Hindlimb muscle (tissue), 1 donor: ENCODE measurements at places on chromosomes 3 and 15. TPM values are rescaled to one million over a fixed set of nuclear protein-coding genes. Genes with fewer than 3 reads are reported as not detected.

DNA sequence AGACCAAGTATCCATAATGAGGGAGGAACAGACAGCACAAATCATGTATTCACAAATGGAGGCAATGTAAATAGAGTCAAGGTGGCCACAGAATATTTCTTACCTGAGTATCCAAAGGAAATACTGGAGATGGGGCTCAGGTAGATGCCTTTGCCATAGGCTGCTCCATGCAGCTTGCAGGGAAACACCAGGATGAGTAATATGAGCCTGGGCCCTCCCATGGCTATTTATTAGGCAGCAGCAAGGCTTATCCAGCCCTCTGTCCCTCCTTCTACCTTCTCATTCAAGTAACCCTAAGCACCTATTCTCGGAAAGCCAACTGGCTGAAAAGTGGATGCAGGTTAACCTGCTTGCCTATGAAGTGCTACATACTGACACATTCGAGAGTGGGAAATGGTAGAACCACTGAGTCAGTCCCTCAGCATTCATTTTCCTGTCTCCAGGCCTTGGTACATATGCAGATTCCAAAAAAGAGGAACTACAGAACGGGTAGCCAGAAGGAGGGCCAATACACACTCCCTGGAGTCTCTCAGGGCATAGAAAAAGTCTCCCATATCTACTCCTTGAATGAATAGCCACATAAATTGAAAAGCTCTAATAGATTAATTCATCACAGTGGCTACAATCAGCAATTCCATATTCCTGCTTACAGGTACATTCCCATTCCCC is 18.3 kb upstream of the PKM start:
- DNase-seq: no peak

The NPHP3 gene
- polyA plus RNA-seq: 36.1 TPM

The SLTM gene
- polyA plus RNA-seq: 62.9 TPM

The GOLGA8J gene
- polyA plus RNA-seq: 0.52 TPM

DNA sequence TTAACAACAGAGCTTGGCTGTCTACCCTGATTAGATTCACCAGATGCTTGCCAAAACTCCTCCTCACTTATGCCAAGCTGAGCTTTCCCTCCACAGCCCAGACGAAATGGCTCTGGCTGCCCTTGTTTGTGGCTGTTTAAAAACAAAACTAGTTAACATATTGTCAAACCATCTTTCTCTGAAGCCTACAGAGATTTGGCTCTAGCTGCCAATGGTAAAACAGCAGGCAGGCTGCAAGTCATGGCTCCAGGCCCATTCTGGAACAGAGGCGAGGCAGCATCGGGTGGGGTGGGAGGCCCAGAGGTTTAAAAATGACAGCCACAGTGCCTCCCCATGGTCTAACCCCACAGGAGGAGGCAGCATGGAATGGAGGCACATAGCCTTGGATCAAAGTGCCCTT is 75.9 kb downstream of the SCN5A start:
- DNase-seq: no peak

DNA sequence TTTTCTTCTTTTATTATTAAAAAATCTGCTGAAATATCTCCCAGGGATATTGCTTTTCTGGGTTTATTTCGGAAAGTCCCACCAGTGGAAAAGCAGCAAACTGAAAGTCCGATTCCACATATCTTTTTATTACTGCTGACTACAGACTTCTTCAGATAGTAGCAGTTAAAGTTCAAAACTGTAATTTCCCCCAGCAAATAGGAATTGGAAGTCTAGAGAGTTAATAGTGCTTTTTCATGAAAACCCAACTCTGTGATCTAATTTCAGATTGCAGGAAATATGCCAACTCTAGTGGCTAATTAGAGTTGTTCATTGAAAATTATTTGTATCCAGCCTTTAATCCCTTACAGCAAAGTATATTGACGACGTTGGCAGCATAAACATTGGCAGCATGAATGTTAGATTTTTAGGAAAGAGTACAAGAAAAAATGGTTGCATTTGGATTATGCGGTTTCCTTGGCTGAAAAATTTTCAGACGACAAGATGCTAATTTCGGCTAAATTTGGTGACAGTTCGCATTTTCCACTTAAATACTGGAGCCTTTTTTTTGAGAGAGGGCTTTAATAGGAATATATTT is 472.9 kb upstream of the CBLB start:
- no peak for DNase-seq

The RFTN1 gene
- polyA plus RNA-seq: 22.2 TPM

DNA sequence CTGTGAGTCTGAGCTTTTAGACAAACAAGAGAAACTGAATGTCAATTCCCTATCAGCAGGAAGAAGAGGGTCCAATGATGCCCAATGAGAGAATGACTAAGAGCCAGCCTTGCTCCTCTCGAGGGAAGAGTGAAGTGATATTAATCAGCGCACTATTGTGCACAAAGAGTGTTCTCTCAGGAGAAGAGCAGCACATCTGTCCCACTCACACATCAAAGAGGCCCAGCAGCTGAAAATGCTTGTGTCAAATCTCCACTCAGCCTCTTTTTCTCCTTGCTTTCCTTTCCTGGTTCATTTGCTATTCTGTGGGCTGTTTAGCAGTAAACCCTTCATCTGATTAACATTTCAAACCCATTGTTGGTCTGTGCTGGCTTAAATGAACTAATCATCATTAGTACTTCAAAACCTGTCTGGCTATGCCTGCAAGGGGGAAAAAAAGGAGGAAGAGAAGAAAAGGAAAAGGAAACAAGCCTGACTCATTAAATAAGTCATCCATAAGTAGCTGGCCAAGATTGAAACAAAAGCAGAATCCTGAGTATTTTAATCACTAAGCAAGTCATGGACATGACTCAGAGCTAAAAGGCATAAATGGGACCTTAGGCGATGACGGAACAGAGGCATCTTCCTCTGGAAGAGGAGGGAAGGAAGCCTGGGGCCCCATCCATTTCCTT is 912.7 kb downstream of the TUSC7 start:
- DNase-seq: no peak

The EPHB3 gene
- polyA plus RNA-seq: 42.4 TPM

The TGM4 gene
- not detected for polyA plus RNA-seq

DNA sequence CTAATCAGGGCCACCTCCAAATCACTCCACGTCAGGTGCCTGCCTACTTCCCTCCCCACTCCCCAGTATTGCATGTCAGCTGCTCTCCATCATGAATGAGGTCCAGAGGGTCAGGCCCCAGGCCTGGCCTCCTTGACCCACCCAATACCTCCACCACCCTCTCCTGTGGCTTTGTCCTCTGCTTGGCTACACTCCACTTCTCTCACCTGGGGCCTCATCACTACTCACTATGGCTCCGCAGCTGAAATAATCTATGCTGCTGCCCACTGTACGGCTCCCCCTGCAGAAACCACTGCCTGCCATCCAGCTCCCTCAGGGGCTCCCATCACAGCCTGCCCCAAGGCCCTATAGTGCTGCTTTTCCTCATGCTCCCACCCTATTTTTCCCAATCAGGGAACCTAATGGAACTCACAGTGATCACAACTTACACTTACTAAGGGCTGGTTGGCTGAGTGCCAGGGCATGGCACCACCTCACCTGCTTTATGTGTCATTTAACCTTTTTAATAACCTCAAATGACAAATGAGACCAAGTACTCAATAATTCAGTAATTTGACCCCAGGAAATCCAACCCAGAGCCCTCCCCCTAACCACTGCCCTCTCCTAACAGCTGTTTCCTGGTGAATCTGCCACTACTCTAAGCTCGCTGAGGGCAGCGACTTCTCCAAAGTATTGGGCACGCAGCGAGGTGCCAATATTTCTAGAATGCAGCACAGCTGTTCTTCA is 2.3 kb downstream of the GORASP1 start:
- DNase-seq: no peak

GRCh38 chr15:69116391-69116790 is 44.0 kb upstream of the GLCE start:
- no peak for DNase-seq

- no peak for DNase-seq
Observed at GRCh38 chr3:125319765-125320164, 55.4 kb downstream of the ZNF148 start.

DNA sequence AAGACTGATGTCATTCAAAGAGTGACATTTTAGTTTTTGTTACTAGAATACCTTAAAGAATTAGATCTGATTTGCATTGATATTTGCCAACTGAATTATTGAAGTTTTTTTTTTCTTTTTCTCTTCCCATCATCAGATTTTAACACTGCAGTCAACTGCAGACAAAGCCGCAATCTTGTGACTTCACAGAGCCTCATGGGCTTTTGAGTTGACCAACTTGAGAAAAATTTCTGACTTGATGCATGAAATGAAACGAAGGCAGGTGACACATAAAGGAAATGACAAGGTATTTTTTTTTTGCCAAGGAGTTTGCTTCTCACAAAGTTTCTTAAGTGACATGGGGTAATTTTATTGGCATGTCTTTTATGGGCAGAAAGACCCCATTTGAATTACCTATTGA is 383.7 kb downstream of the GAP43 start:
- no peak for DNase-seq
